ENCODE measurements at places on chromosomes 4 and X.

- DNase-seq: no peak
Measured at GRCh38 chr4:16124232-16124631, 40.4 kb upstream of the PROM1 start.

- DNase-seq: no peak
Measured at GRCh38 chr4:70002507-70002906, 6.7 kb downstream of the STATH start.

- no peak for DNase-seq
Measured at GRCh38 chr4:38111024-38111423, 150.8 kb downstream of the PTTG2 start.

GRCh38 chr4:73376976-73377375 is 27.1 kb upstream of the ALB start:
- no peak for DNase-seq

DNA sequence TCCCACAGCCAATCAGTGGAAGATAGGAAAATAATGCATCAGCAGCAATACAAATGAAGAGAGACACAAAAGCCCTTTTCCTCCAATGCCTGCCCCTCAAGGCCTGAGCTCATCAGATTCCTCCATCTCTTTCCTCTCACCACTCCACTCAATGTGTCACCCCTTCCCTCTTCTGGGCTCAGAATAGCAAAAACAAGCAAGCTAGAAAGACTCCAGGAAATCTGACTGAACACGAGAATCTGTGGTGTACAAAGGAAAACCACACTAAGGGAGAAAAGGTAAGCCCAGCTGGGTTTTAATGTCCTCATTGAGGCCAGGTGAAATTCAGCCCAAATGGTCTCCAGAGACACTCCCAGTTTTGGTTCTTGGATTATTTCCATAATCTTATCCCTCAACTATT is 46.3 kb downstream of the ARHGEF9 start:
- no peak for DNase-seq

- no peak for DNase-seq
Measured at GRCh38 chrX:137545711-137546651, 19.9 kb upstream of the ZIC3 start.

- DNase-seq: no peak
Measured at GRCh38 chrX:117957128-117957527, 159.5 kb downstream of the KLHL13 start.

GRCh38 chr4:138177278-138177968 is 64.7 kb downstream of the SLC7A11 start:
- no peak for DNase-seq

GRCh38 chr4:86398187-86398586 is 38.3 kb upstream of the MAPK10 start:
- DNase-seq: no peak

DNA sequence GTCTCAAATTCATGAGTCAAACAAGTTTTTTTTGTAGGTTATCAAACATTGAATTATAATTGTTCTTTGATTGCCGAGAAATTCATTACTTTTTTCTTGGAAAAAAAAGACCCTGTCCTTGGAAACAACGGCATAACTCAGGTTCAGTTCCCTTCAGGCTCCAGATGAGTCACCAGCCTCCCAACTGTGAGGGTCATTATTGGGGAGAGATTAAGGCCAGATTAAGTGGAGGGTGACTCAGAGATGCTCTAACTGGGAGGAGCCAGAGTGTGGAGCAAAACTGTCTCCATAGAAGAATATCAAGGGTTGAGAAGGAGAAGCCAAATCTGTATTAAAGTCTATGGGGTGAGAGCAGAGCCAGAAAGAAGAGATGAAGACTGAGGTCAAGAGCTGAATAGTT is 9.6 kb downstream of the ADGRG4 start:
- no peak for DNase-seq

DNA sequence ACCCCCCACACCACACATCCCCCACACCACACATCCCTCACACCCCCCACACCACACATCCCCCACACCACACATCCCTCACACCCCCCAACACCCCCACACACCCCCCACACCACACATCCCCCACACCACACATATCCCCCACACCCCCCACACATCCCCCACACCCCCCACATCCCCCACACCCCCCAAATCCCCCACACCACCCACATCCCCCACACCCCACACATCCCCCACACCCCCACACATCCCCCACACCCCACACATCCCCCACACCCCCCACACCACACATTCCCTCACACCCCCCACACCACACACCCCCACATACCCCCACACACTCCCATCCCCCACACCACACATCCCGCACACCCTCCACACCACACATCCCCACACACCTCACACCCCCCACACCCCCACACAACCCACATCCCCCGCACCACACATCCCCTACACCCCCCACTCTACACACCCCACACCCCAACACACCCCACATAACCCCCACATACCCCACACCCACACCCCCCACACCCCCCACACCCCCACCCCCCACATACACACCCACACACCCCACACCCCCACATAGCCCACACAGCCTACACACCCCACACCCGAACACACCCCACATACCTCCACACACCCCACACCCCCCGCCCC is 172.9 kb downstream of the DCLK2 start:
- no peak for DNase-seq

GRCh38 chr4:48205626-48206025 is 64.0 kb downstream of the TEC start:
- DNase-seq: no peak

DNA sequence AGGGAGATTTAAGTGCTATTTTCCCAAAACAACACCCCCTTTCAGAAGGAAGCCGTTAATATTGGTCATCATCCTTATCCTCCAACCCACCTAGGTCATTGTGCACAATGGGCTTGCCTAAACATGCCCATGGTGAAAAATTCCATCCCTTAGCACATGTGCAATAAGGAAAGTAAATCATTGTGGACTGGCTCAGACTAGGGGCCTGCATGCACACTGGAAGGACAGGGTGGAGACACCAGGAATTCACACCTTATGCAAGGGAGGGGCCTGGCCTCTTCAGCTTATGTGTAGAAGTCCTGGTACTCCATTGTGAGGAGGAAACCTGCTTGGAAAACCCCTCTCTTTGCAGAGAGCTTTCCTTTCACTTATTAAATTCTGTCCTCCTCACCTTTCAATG is 311.4 kb upstream of the NDST4 start:
- DNase-seq: no peak

DNA sequence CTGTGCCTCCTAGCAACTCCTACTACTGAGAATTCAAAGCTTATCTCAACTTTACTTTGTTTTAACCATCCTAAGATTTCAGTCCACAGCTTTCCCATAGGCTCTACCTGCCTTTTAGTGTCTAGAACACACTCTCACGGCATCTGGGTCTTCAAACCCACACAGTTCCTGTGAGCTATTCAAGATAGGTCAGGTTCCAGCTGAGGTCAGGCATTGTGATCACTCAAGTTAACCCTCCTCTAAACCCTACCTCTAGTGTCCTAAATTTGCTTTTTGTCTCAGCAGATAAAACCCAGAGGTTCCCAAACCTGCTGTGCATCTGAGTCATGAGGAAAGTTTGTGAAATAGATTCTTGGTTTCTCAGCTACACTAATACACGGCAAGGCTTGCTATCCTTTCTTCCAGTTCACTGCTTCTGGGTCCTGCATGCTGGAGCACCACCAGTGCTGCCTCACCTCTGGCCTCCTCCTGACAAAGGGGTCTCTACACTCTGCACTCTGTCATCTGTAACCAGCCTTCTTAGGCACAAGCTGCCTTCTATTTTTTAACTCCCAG is 324.6 kb upstream of the MAGEB2 start:
- no peak for DNase-seq

DNA sequence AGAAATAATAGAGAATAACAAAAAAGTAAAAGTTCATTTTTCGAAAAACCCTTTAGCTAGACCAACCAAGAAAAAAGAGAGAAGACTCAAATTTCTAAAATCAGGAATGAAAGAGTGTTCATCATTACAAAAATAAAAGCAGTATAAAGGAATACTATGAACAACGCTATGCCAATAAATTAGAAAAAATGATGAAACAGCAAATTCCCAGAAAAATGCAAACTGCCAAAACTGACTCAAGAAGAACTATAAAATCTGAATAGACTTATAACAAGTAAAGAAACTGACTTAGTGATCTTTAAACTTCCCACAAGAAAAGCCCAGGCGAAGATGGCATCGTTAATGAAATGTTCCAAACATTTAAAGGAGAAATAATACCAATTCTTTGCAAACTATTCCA is 3.1 kb upstream of the ZCCHC13 start:
- DNase-seq: no peak

Measured in stimulated activated CD4-positive, alpha-beta T cell treated with anti-CD3 and anti-CD28 coated beads, Interleukin-12 subunit alpha, Interleukin-12 subunit beta, amount 100 ng/mL, for 24 hours (primary cell).